ENCODE measurements at places on chromosomes 7 and 10.

- no peak for DNase-seq
Observed at GRCh38 chr7:14602851-14603250, 299.7 kb downstream of the DGKB start.

GRCh38 chr10:75493464-75493863 lies 62.0 kb downstream of the LRMDA start:
- no peak for DNase-seq

DNA sequence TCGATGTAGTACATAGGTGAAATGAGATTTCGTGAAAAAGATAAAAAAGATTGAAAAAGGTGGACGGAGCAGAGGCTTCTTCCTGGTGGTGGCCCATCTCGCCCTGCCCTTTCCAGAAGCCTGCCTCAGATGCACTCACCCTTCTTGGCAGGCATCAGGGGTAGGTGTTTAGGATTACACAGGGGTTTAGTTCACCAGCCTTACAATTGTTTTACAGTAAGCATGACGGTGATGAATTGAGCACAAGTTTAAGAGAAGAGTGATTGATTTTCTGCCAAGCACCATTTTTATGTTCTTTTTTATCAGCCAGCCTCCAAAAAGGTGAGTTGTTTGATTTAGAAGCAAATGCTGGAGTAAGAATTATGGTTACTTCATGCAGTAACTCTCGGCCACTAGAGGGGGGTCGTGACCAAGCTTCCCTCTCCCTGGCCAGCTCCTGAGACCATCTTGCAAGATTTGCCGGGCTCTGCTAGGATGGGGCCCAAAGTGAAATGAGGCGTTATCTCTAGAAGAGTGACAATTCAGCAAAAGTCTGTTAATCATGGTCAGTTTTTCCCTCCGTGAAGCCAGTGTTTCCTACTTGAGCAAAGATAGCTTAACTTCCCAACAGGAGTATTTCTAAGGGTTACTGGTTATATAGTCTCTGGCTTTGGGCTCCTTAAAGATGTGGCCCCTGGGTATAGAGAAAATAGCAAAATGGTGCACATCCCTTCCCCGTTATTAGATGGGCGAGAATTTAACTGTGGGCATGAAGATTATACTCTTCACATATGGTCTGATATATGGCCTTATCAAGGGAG lies 228.8 kb downstream of the BMPER start:
- DNase-seq: no peak

- no peak for DNase-seq
Observed at GRCh38 chr10:51244309-51244708, 170.0 kb downstream of the PRKG1 start.

DNA sequence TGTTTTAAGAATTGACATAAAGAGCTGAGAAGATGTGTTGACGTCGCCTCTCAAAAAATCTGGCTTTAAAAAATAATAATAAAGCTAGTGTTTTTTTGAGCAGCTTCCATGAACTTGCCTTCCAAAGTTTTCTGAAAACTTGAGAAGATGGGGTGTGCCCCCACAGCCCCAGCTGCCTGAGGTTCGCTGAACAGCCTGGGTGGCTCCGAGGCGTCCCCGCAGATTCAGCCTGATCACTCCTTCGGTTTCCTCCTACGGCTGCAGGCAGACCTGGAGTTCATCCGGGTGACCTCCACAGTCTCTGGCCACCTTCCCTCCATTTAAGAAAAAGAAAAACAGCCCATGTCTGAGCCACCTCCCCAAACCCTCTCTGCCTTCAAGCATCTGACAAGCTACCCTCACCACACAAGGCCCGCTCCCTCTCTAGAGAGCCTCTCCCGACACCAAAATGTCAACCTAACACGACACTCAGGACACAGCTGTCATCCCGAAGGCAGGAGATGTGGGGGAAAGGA lies 177.8 kb downstream of the PTPRN2 start:
- no peak for DNase-seq

GRCh38 chr7:90461219-90461618 lies 8.2 kb upstream of the PTTG1IP2 start:
- DNase-seq: no peak

GRCh38 chr7:26188957-26189541 lies 11.5 kb downstream of the HNRNPA2B1 start:
- no peak for DNase-seq

GRCh38 chr10:102004376-102004775 lies 51.6 kb downstream of the ARMH3 start:
- no peak for DNase-seq

DNA sequence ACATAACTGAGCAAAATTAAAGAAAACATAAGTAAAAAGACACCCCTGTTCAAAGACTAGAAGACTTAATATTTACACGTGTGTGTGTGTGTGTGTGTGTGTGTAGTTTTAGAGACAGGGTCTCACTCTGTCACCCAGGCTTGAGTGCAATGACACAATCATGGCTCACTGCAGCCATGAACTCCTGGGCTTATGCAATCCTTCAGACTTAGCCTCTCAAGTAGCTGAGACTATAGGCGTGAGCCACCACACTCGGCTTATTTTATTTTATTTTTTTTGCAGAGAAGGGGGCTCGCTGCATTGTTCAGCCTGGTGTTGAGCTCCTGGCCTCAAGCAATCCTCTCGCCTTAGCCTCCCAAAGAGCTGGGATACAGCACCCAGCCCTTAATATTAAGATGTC lies 90.3 kb downstream of the JMJD1C start:
- DNase-seq: no peak

GRCh38 chr7:94530109-94530508 lies 20.5 kb downstream of the CASD1 start:
- DNase-seq: no peak

DNA sequence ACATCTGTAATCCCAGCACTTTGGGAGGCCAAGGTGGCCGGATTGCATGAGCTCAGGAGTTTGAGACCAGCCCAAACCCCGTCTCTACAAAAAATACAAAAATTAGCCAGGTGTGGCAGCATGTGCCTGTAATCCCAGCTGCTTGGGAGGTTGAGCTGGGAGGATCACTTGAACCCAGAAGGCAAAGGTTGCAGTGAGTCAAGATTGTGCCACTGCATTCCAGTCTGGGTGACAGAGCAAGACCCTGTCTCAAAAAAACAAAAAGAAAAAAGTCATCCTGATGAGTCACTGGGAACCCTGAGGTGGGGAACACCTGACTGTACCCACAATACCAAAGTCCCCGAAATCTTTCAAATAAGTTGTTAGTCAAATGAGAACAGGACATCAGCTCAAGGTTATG lies 80.0 kb downstream of the NEBL start:
- DNase-seq: no peak

GRCh38 chr7:91357901-91358300 lies 93.7 kb downstream of the FZD1 start:
- no peak for DNase-seq

- DNase-seq: no peak
Observed at GRCh38 chr10:77268721-77269120, 368.9 kb downstream of the KCNMA1 start.

- DNase-seq: no peak
Observed at GRCh38 chr7:45171946-45172345, 14.4 kb downstream of the RAMP3 start.

- DNase-seq: no peak
Observed at GRCh38 chr7:85462671-85463070, 275.8 kb upstream of the SEMA3D start.

DNA sequence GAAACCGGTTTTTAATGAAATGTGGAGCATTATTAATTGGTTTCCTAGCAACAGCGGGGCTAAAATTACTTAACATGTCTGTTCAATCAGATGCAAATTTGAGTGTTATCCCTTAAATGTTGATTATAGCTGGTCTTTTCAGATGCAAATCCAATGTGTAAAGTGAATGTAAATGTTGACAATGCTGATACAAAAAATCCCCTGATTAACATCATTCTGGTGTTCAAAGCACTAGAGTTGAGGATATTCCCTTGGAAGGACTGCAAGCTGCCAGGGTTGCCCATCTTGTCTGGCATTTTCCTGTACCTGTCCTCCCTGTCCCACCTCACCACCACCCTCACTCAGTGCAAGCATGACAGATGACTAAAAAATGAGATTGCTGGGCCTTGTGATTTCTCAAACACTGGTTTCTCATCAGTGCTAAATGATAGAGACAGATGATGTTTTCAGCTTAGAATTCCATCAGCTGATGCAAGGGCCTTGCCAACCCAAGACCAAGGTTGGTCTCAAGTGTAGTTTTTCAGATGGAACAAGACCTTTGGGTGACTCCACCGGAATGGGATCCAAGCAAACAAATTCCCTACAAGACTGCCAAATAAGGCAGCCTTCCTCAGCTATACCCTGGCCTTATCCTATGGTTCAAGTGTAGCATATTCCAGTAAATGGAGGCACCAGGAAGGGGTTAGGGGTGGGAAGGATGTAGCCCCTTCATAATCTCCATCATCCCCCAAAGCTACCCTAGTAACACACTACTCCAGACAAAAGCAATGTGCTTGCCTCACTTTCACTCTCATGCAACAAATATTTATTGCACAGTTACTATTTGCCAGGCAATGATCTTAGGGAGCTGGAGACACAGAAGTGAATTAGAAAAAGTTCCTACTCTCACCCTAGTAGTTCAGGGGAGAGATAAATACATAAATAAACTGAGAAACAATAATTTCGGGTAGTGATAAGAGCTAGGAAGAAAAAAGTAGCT lies 54.9 kb downstream of the JAZF1 start:
- no peak for DNase-seq

GRCh38 chr7:23164846-23165245 lies 17.0 kb upstream of the NUP42 start:
- no peak for DNase-seq

DNA sequence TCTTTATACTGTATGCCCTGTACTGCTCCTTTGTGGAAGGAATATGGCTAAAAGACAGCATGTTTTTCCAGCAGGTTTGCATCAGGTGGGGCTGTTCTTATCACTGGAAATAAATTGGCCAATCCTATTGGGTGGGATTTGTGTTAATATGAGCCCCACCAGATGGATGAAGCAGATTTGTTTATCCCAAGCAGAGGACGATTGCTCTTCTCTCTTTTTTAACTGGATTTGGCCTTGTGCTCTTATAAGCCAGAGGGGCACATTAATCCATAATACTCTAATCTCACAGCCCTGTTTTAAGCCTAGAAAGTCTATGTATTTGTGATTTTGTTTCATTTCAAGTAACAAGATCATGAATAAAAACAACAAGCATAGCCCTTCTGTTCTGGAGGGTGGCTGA lies 240.1 kb upstream of the ADARB2 start:
- DNase-seq: no peak

GRCh38 chr10:128063736-128064107 lies 62.5 kb downstream of the MKI67 start:
- DNase-seq: no peak

GRCh38 chr10:78747401-78748234 lies 321.1 kb upstream of the ZMIZ1 start:
- DNase-seq: no peak

DNA sequence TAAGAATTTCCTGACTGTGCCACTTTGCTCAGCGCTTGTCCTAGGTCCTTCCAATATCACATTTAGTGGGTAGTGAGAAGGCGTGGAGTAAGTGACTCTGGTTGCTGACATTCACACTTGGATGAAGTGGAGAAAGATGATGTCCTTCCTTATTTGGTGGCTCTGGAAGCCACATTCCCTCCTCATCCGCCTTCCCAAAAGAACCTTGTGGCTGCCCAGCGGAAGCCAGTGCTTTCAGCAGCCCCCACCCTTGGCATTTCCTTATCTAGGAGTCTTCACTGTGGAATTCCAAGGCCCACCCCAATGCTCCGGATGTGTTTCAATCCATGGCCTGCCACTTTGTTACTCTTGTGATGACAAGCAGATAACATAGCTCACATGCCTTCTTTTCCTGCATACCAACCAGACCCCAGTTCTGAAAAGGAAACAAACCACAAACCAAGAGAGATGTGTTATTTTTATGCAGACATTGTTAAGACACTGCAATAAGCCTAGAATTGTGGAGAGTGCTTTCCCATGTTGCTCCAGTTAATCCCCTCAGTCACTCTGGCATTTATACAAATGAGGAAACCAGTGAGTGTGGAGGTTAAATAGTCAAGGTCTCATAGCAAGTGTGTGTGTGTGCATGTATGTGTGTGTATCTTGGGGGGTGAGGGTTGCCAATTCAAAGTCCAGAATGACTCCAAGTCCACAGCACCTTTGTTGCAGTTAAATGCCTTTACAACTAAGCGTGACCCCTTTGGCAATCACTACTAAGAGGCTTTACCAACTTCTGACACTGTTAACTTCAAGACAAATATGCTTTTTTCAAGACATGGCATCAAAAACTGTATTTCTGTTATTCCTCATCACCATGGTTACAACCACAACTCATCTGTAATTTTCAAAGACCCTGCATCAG lies 10.3 kb upstream of the ANKRD1 start:
- no peak for DNase-seq

GRCh38 chr7:23333671-23334246 lies 34.6 kb downstream of the MALSU1 start:
- no peak for DNase-seq

- DNase-seq: no peak
Observed at GRCh38 chr7:37545619-37546534, 97.2 kb upstream of the ELMO1 start.

- no peak for DNase-seq
Observed at GRCh38 chr10:4771554-4772201, 54.3 kb upstream of the AKR1E2 start.

GRCh38 chr7:46568420-46569132 lies 647.5 kb upstream of the IGFBP3 start:
- no peak for DNase-seq

DNA sequence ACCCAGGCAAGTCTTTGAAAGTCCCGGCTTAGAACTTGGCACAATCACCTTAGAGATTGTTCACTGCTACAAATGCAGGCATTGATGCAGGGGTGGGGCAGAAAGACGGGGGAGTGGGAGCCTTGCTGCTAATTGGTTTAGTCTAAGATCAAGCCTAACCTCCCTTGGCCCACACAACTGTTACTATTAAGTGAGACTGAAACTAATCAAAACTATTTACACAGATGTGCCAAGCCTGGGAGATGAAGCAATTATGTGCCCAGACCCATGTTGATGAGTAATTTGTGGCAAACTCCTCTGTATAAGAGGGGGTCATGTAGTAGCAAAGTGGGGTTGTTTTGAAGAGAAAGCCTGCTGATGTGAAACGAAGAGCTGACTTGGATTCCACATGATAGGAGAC lies 178.2 kb upstream of the ITGB1 start:
- no peak for DNase-seq

GRCh38 chr10:21493784-21494183 lies 31.7 kb downstream of the SKIDA1 start:
- no peak for DNase-seq

DNA sequence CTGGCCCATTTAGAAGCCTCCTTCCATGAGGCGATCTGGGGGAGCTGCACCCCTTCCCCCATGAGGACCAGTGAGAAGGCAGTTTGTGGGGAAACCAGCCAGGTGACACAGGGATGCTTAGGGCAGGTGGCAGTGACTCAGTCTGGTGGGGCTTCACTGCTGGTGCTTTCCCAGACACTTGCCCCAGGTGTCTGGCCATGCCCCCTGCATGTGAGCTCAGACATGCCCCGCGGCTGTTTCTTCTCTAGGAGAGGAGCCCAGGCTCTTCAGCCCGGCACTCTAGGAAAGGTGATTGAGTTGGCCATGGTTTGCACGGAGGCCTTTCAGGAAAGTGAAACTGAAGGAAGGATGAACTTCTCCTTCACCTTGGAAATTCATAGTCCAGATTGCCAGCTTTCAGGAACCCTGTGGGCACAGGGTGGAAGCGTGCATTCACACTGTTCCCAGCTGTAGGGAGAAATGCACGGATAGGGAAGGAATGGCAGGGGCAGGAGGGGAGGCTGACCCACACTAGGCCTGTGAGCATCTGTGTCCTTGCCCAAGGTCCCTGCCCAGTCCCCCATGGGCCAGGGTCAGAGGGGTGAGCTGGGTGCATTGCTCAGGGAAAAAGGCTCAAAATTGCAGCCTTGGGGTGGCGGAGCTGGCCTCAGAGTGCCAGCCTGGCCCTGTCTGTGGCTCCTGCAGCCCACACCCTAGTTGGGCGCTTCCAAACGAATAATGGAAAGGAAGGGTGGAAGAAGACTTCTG lies 359.1 kb downstream of the GLRX3 start:
- DNase-seq: no peak

Data from activated CD8-positive, alpha-beta memory T cell treated with anti-CD3 and anti-CD28 coated beads, Interleukin-2, amount 50 U/mL, for 4 hours (primary cell).